ENCODE measurements at places on chromosomes 5 and 9.

- peak; percentile 99 for DNase-seq
Observed at GRCh38 chr5:1208743-1209488, 7.5 kb downstream of the SLC6A19 start.

DNA sequence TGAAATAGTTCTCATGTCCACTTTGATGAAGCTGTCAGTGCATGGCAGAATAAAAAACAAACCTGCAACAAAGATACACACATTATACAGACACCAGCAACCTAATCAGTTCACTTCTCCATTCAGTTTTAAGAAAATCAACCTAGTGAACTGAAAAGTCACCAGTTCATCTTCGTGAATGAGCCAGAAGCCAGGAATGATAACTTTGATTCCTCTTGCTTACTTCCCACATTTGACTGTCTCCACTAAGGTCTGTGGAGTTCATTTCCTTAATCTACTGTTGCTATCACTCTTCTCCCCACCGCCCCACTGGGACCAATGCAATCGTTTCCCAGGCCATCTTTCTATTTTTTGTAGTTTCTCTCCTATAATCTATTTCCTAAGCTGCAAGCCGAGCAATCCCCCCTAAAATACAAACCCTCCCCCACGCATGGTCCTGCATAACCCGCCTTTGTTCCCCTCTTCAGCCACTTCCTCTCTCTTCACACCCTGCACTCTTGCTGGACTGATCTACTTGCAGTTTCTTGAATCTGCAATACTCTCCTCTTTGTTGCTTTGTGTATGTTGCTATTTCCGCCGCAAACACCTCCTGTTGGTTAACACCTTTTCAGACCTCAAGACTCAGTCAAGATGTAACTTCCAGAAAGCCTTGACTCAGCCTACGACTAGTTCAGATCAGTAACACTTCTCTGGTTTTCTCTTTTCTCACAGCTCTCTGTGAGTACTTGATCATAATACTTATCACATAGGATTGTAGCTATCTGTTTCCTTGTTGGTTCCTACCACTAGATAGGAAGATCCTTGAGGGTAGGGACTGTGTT lies 16.6 kb downstream of the STOM start:
- no peak for DNase-seq

DNA sequence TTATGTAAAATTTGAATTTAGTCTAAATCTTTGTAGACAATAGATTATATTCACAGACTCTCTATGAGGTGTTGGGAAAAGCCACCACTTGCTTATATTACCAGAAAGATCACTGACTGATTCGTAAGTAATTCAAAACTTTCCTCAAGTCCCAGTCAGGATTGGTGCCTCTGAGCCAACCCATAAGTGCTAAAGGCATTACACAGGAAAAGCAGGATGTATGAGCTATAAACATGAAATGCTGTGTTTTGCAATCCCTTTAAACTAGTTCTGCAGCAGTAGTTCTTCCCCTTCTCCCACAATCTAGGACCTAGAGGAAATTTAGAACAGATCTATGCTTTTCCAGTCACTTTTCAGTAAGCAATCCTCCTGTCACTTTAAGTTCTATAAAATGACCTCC lies 48.0 kb downstream of the SHLD3 start:
- DNase-seq: no peak

DNA sequence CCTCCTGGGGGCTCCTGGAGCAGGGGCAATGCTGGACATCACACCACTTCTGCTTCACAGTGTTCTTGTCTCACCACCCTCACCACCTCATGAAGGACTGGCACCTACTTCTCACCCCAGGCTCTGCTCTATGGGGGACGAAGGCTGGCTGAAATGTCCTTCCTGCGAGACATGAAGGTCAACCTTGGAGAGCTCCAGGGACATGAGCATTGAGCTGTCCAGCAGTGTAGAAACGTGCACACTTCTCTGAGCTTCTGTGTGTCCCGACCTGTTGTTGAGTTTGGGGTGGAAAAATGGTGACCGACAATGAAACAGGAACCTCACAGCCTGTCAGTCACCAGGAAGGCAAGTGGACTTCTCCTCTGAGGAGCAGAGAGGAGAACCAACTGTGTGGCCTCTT lies 68.6 kb upstream of the ADAMTS16 start:
- no peak for DNase-seq

- no peak for DNase-seq
Observed at GRCh38 chr5:91374893-91375520, 8.1 kb downstream of the ARRDC3 start.

Data from 8988T (cell line).